NCI-H1092 (cell line): ENCODE measurements at places on chromosomes 5 and 9.

- DNase-seq: no peak
Measured at GRCh38 chr9:91100878-91101450, 260.8 kb downstream of the AUH start.

- no peak for DNase-seq
Measured at GRCh38 chr9:126024581-126025230, 277.5 kb downstream of the PBX3 start.

- DNase-seq: peak; percentile 23
Measured at GRCh38 chr5:132227485-132228240, at the start of gene P4HA2. Gene P4HA2 (minus strand): TSS chr5:132227853. CDS start chr5:132218626, 9,227 bp downstream.

DNA sequence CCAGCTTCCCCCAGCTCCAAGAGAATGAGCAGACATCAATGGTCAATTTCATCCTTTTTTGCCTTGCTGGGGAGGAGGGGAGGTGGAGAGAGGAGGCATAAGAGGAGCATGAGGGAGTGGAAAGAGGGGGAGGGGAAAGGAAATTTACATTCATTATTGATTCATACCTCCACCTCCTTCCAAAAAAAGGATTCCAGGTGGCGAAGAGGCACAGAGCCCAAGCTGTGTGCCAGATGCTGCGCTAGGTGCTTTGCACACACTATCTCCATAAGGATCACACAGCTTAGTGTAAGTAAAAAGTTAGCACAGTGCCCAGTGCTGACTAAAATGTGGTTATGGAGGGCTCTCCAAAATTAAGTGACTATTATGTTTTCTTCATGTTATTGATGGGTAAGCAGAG is 11.0 kb downstream of the ASTN2 start:
- DNase-seq: peak; percentile 64

DNA sequence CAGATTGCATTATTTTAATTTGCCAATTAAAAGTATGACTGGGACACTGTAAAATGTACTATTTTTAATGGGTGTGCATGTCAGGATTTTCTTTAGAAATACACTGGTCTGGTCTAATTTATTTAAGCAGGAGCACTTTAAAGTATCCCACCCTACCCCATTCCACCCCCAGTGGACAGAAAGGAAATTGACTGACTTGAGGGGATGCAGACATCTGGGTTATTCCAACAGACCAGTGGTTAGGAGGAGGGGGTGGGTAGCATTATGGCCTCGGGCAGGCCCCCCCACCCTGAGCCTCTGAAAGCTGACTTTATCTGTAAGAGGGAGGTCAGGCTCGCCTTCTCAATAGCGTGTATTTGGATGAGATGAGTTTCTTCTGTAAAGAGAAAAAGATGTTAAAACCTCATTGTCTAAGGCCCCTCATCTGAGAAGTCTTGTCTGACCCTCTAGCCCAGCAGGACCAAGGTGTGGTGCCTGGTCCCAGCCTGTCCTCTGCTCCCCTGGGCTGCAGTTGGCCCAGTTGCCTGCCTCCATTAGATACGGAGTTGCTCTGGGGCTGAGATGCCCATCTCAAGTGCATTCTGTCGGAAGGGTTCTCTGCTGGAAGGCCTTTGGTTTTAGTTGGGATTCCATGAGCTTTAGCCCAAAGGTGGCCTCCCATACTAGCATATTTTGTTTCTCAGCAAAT is 4.4 kb downstream of the HNRNPAB start:
- DNase-seq: no peak

DNA sequence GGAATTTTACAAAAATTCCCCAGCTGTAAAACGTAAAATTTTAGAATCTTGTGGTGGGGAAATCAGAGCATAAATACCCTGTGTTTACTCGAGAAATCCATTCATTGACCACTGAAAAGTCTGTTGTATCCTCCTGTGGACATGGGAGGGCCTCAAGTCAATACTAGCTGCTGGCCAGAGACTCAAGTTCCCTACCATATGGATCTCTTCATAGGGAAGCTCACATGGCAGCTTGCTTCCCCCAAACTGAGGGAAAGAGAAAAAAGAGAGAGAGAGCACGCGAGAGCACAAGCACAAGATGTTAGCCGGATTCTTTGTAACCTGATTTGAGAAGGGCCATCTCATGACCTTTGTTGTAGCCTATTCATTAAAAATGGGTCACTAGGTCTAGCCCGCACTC is 591.9 kb downstream of the LRRC70 start:
- no peak for DNase-seq

DNA sequence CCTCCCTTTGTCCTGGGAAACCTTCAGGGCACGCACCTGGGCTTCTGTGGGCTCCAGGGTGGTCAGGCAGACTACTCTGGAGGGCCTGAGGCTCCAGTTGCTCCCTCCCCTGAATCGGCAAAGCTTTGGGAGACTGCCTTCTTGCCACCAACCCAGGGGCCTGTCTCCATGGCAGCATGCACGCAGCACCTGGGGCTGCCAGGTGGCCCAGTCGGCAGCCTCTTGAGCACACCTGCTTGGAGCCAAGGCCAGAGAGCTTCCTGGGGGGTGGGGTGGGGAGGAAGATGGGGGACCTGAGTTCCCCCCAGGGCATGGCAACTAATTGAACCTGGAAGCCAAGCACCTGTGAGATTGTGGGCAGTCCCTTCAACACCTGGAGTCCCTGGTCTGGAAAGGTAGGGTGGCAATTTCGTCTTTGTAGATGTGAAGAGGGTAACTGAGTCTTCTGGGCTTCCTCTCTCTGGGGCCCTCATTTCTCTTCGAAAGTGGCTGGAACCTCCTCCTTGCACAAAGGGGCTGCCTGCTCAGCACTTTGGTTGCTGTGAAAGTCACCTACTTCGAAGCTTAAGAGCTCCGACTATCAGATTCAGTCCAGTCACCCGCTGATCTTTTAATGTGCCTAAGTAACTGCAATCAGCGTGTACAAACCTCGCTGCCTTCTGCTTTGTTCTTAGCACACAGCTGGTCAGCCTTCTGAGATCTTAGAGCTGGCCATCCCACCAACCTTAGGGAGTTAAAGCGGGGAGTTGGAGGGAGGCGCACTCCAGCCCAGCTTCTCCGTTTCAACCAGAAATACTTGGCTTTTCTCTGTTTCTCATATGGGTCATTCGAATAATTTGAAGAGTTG is 4.0 kb downstream of the RNF183 start:
- DNase-seq: peak; percentile 44

GRCh38 chr5:90747693-90748092 is 189.1 kb downstream of the ADGRV1 start:
- DNase-seq: no peak

GRCh38 chr9:97506787-97507186 is 5.3 kb downstream of the TMOD1 start:
- no peak for DNase-seq

DNA sequence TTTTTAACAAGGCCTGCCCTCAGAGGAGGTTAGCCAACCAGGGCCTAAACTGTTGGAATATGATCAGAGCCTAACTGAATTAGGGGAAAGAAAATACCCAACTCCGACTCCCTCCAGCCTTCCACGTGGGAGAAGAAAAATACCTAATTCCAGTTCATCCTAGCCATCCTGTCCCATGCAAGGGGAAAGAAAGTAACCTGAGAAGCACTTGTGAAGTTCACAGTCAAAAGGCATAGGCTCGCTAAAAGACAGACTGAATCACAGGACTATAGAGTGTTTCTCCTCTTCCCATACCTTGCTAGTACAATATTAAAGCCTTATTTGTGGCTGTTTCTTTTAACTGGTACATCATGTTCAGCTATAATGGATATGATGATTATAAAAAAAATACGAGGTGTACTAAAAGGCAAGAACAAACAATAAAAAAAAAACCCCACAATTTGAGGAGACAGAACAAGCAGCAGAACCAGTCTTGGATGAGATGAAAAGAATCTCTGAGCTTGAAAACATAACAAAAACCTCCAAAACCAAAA is 18.0 kb upstream of the ATP10B start:
- no peak for DNase-seq

DNA sequence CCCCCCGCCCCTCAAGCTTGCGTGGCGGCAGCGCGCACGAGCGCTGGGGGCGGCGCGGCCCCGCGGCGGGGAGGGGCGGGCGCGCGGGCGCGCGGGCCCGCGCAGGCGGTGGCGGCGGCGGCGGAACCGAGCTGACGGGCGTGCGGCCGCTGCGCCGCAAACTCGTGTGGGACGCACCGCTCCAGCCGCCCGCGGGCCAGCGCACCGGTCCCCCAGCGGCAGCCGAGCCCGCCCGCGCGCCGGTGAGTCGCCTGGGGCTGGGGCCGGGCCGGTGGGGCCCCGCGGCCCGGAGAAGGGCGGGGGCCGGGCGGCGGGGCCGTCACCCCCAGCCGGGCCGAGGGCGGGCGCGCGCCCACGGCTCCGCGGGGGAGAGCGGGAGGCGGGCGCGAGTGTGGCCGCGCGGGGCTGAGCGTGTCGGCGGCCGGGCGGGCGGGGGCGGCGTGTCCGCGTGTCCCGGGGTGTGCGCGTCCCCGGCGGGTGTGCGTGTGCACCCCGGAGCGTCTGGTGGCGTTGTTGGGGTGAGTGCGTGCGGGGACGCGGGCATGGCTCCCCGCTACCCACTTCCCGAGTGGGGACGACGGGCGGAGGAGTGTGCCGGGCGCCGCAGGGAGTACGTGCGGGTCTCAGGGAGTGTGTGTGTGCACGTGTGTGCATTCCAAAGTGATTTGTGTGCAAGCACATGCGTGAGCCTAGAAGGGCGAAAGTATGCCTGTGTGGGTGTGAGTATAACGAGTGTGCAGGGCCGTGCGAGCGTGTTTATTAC is at the start of gene NEK6:
NEK6 (plus strand) TSS at position 106 of the 763 bp plus-strand sequence. CDS start 44,016 bp downstream, outside the sequence.
- no peak for DNase-seq

- no peak for DNase-seq
Measured at GRCh38 chr5:79120221-79120620, 8.6 kb downstream of the BHMT start.

DNA sequence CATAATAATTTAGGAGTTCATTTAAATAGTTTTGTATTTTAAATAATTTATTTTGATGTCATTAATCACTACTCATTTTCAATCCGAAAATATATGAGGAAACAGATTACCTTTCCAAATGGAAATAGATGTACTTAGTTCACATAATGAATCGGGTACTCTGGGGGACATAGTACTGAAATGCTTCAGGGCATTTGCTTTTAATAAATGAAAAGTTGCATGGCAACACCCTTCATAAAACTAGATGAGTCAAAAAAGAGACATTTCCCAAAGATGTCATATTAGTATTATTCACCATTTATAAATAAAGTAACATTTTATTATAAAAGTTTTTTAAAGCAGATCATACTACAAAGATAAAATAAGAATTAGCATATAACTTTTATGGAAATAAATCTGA is 177.8 kb downstream of the MCTP1 start:
- DNase-seq: no peak

DNA sequence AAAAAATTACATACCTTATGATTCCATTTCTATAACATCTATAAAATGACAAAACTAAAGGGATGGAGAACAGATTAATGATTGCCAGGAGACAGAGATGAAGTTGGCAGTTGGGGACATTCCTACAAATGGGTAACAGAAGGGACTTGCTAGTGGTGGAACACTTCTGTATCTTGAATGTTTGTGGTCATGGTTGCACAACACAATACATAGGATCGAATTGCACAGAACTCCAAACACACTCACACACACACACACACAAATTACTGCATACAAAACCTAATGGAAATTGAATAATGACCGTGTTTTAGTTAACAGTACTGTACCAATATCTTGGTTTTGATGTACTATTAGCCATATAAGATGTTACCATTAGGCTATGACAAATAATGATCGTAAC is 330.7 kb upstream of the POU5F2 start:
- no peak for DNase-seq

- no peak for DNase-seq
Measured at GRCh38 chr5:106601620-106602019, 1069.1 kb downstream of the EFNA5 start.

- DNase-seq: no peak
Measured at GRCh38 chr5:135215617-135216470, 181.8 kb upstream of the PITX1 start.

DNA sequence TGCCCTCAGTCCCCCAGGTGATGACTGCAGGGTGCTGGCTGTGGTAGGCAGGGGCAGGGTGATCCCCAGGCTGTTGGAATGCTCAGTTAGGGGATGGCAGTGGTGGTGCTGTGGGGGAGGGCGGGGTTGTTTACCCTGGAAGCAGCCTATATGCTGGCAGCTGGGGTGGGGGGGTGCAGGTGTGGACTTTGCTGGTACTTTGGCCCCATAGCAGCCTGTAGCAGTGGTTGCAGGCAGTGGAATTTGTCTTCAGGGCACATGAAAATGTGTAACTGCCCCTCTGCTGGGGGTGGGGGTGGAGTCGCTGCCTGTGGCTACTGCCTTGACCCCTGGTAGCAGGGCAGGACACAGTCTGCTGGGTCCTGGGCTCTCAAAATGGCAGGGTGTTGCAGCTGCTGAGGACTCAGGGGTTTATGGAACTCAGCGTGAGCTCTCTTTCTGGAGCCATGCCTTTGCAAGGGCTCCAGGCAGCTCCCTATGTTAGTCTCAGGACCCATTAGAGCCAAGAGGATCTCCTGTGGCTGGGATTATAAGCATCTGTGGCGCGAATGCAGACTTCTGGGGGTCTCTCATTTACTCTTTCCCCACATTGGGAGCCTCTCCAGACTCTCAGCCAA is 65.0 kb downstream of the RMI1 start:
- DNase-seq: no peak

- DNase-seq: no peak
Measured at GRCh38 chr5:11212706-11213105, 451.7 kb upstream of the DAP start.

DNA sequence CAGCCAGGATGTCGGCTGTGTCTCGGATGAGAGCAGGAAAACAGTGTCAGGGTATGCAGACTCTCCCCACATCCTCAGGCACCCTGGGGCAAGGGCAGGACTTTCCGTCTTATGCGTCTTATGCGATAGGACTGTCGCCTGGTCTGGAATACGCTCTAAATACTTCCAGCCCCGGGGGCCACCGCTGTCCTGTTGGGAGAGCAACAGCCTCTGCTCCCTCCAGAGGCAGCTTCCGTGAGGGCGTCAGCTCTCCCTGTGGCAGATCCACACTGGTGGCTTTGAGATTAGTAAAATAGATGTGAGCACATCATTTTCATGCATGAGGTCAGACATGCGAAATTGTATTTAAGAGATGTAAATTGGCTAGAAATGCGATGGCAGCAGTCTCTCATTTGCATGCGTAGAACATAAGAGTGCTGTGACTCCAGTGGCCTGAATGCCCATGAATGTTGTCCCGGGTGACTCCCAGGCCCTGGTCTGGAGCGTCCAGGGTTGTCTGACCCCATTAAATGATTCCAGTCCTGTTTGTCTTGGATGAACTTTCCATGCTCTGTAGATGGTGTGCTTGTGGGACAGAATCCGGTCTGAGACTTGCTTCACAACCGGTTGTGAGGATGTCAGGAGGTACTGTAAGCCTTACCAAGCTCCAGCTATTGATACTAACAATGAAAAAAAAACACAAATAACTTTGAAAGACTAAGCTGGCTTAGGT is 228.2 kb downstream of the SYK start:
- DNase-seq: no peak
